ENCODE measurements at places on chromosomes 4 and X.
A peak's percentile ranks its signal among the peaks of the same experiment; 100 is the strongest.

DNA sequence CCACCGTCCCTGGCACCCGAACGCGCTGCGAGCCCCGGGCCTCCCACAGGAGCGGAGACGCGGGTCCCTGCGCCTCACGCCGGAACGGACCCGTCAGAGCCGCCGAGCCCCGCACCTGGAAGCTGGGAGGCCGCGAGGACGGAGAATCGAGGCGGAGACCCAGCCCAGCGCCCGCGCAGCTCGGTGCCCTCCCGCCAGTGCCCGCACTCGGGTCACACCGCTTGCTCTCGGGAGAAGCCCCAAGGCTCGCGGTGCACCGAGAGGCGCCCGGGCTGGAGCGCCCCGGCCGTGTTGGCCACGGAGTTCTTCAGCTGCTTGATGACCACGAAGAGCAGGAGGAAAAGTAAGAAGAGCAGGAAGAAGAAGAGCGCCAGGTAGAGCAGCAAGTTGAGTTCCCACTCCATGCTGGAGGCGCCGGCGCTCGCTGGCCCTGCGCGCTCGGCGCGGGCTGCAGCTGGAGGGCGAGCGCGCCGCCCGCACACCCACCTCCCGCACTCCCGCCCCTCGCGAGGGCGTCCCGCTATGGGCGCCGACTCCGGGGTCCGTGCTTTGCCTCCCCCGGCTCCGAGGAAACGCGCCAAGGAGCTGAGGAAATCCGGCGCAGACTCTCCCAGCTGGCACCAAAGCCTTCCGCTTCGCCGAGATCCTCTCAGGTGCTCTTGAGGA is at the start of gene SMIM43:
SMIM43 (minus strand) TSS at position 463 of the 666 bp plus-strand sequence; CDS start at position 404, 59 bp downstream.
- DNase-seq, result peak; percentile 17

- DNase-seq, result no peak
Measured at GRCh38 chrX:8194216-8194615, 23.1 kb upstream of the VCX2 start.

- DNase-seq, result no peak
Measured at GRCh38 chr4:128284317-128284716, 3.3 kb downstream of the PGRMC2 start.

DNA sequence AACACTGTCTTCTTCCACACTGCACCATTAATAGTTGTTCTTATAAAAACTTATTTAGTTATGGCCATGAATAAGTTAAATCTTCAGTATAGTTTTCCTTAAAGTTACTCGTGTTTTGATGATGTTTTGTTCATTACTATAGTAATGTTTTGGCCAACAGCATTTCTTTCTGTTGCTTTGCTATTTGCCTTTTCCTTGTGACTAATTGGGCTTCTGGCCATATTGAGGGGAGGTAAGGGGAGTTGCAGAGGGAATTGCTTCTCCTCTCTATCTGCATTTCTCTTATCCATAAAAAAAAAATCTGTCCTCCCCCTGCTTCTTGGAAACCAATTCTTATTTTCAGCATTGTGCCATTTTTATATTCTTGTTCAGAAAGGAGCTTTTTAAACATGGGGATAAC is 42.7 kb upstream of the ZCCHC12 start:
- peak; percentile 56 for DNase-seq

GRCh38 chrX:8138252-8138651 is 32.8 kb downstream of the VCX2 start:
- DNase-seq, result no peak
